ENCODE measurements at places on chromosomes 4 and X.
A peak's percentile ranks its signal among the peaks of the same experiment; 100 is the strongest.

DNA sequence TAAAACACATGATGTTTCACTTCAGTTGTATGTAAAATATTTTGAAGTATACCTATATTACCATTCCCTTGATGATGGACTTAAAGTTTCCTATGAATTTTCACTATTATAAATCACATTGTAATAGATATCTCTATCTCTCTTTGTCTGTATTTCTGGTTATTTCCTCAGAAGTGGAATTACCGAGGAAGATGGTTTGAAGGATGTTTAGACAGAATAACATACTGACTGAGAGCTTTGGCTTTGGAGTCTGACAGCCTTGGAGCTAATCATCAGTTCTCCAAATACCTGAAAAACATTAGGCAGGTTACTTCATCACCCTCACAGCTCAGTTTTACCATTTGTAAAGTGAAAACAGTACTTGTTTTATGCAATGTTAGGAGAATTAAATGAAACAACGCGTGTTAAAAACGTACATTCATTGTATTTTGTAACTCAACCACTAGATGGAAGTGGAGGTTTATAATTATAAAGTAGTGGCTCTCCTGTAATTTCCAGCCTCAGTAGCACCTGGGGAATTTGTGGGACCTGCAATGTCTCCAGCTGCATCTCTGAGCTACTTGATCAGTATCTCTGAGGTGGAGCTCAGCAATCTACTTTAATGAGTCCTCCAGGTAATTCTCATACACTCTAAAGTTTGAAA, 14.3 kb downstream of the JCHAIN start:
- no peak for DNase-seq

DNA sequence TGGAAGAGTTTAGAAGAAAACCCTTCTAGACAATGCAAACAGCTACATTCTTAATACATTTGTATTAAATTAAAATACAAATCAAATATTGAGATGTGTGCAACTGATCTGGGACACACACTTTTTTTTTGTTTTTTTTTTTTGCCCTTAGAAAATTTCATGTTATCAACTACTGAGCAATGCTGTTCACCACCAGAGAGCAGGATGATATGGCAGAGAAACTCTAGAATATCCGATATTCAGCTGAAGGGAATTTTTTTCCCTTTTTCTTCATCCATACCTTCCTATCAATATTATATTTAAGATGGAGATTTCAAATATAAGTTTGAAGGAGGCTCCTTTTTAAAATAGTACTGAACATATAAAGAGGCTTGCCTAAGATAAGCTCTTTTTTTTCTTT, 1.0 kb downstream of the NDST3 start:
- no peak for DNase-seq

GRCh38 chr4:74583089-74583700, 138.3 kb downstream of the AREG start:
- DNase-seq: no peak

GRCh38 chr4:164193676-164194075, 560.3 kb upstream of the SMIM31 start:
- no peak for DNase-seq

DNA sequence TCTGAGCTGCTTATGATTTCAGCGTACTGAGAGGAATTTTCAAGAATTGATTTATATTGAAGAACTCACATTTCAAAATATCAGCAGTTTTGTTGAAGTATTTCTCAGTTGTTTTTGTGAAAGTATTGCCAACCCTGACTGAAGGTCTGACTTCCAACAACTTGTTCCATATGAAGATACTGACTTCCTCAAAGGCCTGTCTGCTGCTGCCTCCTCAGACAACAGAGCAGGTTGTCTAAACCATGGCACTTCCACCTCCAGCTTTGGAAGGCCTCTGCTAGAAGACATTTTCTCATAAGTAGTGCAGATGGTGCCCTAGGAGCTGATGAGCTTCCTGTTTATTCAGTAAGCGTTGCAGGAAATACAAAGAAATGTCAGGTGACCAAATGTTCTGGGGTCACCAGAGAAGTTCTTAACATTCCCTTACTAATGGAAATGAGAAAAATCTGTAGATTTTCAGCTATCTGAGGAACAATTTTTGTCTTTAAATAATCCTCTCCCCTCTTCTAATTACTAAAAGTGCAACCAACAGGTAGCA, 28.8 kb downstream of the FGF2 start:
- DNase-seq: no peak

DNA sequence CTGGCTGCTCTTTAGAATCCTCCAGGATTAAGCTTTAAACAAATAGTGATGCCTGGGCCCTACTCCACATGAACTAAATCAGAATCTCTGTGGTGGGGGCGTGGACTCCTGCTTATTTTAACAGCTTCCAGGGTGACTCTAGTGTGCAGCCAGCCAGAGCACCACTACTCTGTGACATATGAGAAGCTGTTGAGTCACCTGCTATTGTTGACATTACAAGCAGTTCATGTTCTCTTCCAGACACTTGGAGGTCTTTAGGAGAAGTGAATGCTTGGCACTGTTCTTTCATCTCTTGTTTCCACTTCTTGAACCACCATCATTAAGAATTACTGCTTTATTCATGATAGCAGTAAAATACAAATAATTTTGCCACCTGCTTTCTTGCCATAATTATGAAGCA, 426 bp upstream of the C4orf51 start:
- peak; percentile 63 for DNase-seq

GRCh38 chrX:130952266-130953043, 49.4 kb upstream of the ENOX2 start:
- no peak for DNase-seq

DNA sequence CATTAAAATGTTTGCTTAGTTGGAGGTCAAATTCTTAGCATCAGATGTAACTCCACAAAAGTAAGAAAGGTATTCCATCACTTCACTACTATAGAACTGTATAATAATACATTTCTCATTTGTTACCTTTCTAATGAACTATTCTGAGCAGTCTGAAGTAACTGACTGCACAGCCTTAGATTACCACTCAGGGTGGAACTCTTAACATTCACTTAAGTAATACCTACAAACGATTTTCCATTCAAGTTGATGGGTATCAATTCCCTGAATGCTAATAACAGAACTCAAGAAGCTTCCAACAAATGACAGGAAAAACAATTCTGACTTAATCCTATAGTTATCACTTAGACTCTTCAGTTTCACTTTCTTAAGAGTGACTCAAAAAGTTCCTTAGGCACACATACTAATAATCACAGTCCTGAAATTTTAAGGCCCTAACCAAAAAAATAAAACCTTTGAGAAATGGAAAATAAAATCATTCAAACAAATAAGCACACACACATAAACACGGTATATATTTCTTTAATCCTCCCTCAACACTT, 20.9 kb downstream of the HNRNPD start:
- no peak for DNase-seq

GRCh38 chrX:154828016-154828408, 6.5 kb downstream of the SMIM9 start:
- DNase-seq: no peak

GRCh38 chrX:115582616-115583495, 21.9 kb downstream of the PLS3 start:
- no peak for DNase-seq

- DNase-seq: no peak
Measured at GRCh38 chr4:102411408-102411807, 66.1 kb upstream of the SLC39A8 start.

DNA sequence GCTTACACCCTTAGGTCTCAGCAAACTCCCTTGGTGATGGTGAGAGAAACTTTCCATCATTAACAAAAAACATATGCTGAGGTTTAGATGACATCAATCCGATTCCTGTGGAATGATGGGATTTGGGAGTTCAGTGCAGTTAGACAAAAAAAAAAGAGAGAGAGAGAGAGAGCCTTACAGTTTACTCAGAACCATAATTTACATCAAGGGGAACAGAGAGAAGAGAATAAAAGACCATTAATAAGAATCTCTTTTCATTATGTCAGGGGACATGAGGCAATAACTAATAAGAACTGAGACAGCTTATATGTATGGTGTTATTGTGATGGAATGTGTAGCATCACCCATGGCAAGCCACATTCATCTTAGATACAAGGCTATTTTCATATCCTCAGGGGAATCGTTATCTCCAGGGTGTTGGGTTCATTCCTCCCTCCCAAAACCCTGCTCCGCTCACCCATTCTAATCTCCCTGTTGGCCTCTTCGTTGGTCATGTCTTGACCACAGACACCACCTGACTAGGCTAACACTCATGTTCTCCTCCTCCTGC, 175.7 kb upstream of the MXRA5 start:
- DNase-seq: no peak

GRCh38 chr4:152709675-152710438, 30.1 kb upstream of the TMEM154 start:
- no peak for DNase-seq

DNA sequence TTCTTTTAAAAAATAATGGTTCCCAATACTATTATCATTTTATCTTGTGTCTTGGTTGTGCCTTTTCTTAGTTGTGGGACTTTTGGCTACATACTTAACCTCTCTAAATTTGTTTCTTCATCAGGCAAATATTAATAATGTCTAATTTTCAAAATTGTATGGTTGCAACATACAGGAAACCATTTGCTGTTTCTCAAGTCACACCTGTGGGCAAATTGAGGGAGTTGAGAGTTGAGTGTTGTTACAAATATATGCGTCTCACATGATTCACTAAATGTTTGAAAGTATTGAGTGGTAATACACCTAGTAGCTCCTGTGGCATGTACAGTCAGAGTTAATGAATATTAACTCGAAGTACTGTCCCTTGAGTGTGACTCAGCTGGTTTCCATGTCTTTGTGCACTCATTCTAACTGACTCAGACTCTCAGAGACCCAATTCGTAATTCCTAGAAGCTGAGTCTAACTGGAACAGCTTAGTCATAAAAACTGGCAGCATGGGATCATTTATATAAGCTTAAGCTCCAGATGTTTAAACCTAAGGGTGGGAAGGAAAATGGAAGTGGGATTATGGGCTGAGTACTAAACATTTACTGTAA, 802.4 kb downstream of the TRIML1 start:
- DNase-seq: no peak

DNA sequence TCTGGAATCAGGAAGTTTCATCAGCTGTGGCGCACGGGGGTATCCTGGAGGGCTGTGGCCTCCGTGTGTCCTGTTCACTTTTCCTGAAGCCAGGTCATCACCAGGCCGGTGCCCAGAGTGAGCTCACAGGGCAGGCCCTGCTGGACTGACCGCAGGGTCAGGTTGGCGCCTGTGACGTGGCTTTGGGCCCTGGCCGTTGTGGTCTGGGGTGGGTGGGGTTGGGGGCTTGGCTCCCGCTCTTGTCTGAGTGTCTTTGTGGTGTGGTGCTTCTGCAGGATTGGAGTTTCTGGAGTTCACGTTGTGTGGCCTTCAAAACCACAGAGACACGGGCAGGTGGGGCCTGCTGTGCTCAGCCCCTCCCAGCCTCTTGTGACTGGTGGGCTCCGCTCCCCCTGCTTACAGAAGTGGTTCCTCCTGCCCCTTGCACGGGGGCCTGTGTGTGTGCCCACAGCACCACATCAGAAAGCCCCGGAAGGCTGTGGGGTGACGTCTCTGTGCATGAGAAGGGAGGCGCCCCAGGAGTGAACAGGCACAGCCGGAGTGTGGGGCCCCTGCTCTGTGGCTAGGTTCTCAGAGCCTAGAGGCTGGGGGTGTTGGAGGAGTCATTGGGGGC, 9.5 kb downstream of the RGS12 start:
- no peak for DNase-seq

GRCh38 chr4:187618701-187619281, 376.8 kb upstream of the ZFP42 start:
- no peak for DNase-seq

All from NCI-H510A (cell line).